ENCODE measurements at places on chromosomes 13 and 19. TPM values are rescaled to one million over a fixed set of nuclear protein-coding genes. Genes with fewer than 3 reads are reported as not detected.

DNA sequence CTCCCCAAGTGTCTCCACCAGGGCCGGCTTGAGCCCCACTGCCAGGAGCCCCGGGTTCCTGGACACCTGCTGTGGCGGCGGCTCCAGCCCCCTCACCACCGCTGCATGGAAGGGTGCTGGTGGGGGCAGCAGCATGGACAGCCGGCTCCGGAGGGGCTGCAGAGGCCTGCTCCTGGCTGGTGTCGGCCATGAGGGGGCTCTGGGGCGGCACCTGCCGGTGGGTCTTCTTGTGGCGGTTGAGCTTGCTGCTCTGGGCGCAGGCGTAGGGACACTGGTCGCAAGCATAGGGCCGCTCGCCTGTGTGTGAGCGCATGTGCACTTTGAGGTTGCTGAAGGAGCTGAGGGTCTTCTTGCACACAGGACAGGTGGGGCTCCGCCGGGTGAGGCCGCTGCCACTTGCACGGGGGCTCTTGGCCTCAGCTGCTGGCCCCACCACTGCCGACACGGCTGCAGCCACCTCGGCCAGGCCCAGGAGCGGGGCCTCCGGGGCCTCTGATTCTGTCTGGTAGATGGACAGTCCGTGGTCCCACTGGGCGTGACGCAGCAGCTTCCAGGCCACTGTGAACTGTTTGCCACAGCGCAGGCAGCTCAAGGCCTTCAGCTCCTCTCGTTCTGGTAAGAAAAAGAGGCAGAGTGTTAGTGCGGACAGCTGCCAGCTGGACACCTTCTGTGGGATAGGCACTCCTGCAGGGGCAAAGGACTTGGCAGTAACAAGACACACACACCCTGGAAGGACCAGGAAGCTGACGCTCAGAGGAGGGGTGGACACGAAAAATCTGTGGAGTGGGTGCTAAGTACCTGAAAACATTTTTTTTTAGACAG lies 4.1 kb downstream of the ZNF296 start:
- DNase-seq: no peak

GRCh38 chr19:17293605-17294004 lies 9.6 kb downstream of the ABHD8 start:
- DNase-seq: no peak

DNA sequence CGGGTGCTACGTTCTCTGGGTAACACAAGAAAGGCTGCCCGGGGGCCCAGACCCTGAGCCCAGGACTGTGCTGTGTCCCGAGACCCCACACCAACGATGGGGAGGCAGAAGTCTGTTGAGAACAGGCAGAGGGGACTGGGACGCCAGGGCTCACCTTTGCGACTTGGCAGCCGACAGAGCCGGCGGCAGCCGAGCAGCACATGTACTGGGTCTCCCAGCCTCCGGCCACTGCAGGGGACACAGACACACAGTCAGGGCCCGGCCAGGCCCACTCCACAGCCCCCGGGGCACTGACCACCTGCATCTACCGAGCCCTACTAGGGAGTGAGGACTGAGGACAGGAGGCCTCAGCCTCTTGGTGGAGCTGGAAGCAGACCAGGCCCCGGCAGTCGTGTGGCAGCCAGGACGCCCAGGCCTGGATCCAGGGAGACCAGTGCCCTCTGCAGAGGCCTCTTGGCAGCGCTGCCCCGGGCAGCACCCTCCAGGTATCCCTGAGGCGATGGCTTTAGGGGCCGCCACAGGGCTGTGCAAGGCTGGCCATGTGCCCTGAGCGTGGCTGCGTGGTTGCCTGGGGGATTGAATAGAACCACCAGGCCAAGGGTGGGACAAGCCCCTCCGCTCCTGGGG lies 5.6 kb upstream of the ATP8B3 start:
- DNase-seq: no peak

- DNase-seq: no peak
Observed at GRCh38 chr13:112964971-112965492, 4.0 kb upstream of the MCF2L start.

- DNase-seq: no peak
Observed at GRCh38 chr19:16261584-16262368, 62.9 kb upstream of the KLF2 start.

The TNFSF9 gene
- total RNA-seq: 7.9 TPM

- DNase-seq: no peak
Observed at GRCh38 chr13:93559718-93560117, 333.1 kb downstream of the GPC6 start.

The OR7A5 gene
- 0.74 TPM for total RNA-seq
